ENCODE measurements at places on chromosomes 5 and 9. TPM values are rescaled to one million over a fixed set of nuclear protein-coding genes. Genes with fewer than 3 reads are reported as not detected.

Gene GADD45G
- total RNA-seq, result 8.8 TPM

Gene CER1
- 0.69 TPM for total RNA-seq

Gene DAPK1
- 76.8 TPM for total RNA-seq

Gene SHISAL2B
- 0.92 TPM for total RNA-seq

Gene FAM221B
- 0.23 TPM for total RNA-seq

Gene NR5A1
- 0.69 TPM for total RNA-seq

Gene OBP2B
- total RNA-seq, result not detected

Gene GABRP
- not detected for total RNA-seq

Gene MLANA
- not detected for total RNA-seq

Gene FSD1L
- total RNA-seq, result 103 TPM

Gene PCDHGA7
- 7.6 TPM for total RNA-seq

Gene ZNF608
- total RNA-seq, result 91.6 TPM

Gene HMMR
- total RNA-seq, result 4.4 TPM

Gene POU4F3
- not detected for total RNA-seq

Gene PRRX2
- not detected for total RNA-seq

Gene IL5
- not detected for total RNA-seq

Gene GRM6
- total RNA-seq, result 0.23 TPM

Gene NUTM2G
- not detected for total RNA-seq

Gene FAM81B
- total RNA-seq, result 14.8 TPM

Gene FAXDC2
- 4.6 TPM for total RNA-seq

Gene LCN2
- not detected for total RNA-seq

Gene DIPK1B
- 37.4 TPM for total RNA-seq

Gene FBXO10
- total RNA-seq, result 13.6 TPM
